Right renal pelvis (tissue), 4 donors: ENCODE measurements at places on chromosomes 4 and X.

DNA sequence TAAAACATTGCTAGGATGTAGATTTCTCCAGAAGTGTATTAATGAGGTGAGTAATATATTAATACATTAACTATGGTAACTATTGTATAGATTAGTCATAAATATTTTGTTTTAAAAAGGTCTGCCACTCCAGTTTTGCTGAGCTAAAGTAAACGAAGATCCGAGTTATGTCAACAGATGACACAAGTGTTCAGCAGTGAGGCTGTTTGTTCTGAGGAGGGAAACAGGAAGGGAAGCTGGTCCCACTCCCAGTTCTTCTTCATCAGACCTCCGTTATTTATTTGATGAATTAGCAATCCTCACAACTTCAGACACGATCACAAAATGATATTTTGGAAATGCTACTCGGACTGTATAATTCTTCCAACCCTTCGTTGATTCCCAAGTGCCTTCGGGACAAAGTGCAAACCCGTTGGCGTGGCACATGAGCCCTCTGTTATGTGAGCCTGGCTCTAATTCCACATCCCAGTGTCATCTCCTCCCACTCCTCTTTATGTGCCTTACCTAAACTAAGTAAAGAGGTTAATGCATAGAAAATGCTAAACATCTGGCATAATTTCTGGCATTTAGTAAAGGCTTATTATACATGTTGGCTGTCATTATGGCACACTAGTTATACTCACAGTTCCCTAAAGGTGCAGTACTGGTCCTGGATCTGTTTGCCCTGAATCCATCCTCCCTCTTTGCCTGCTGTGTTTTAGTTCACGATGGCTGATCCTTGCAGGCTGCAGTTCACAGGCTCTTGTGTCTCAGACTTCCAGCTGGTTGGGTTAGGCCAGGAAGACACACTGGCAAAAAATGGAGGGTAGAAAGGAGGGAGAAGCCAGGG, 190.6 kb upstream of the LNX1 start:
- DNase-seq = no peak

- no peak for DNase-seq
Observed at GRCh38 chrX:133921764-133922389, 63.5 kb downstream of the GPC3 start.

DNA sequence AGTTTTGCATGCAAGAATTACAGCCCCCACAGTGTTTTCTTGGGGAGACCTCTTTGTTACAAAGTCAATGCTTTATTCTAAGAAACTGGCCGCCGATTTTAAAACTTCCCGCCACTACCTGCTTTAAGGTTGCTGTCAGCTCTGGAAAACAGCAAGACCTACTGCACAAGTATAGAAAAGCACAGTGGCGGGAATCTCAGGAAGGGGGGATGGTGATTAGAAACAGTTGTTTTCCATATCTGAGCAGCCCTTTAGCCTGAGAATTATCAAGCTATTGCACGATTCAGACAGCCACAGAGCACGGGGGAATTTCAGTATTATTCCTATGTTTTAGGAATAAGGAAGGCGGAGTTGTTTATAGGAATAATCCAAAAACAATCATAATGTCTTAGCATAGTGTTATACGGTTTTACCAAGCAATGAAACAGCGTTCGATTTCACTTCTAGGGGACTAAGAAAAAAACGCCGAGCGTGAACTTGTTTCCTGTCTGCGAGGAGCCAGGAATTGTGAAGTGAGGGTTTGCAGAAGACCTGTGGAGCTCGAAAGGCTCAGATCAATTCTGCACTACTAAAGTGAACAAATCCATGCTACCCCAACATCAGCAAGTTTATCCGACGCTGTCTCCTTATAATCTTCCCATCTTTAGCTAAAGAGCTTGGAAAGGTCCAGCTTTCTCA, 81.3 kb downstream of the HMGN5 start:
- no peak for DNase-seq

DNA sequence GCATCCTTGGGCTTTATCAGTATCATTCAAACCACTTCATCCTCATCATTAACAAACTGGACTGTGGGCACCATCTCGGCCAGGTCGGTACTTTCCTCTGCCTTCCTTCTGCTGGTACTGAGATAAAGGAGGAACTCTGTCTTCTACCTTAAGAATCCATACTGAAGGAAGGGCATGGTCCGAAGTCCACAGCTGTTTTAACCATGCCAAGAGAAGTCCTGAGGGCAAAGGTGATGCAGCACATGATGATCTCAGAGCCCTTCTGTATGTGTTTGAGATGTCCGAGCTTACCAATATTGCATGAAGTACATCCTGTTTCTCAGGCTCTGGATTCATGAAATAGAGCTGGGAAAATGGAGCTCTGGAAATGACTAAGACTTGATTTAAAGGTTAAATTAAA, 125.5 kb upstream of the STS start:
- no peak for DNase-seq

GRCh38 chrX:10108288-10108687, 48.5 kb upstream of the CLCN4 start:
- no peak for DNase-seq

DNA sequence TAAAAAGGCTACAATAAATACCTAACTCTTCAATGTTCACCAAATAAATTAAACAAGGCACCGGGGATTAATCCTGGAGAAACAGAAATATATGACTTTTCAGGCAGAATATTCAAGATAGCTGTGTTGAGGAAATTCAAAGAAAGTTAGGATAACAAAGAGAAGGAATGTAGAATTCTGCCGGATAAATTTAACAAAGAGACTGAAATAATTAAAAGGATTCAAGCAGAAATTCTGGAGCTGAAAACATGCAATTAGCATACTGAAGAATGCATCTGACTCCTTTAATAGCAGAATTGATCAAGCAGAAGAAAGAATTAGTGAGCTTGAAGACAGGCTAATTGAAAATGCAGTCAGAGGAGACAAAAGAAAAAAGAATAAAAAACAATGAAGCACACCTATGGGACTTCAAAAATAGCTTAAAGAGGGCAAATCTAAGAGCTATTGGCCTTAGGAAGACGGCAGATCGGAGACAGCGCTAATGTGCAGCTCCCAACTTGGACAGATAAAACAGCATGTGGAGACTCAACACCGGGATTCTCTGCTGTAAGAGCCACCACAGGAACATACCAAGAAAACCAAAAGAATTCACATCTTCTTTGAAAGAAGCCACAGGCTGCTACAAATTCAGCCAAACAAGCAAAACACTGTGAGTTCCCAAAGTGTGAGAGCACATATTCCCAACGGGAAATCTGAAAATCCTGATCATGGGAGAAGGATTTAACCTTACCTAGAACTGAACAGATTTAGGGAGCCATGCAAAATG, 1290.9 kb downstream of the PCDH18 start:
- no peak for DNase-seq

DNA sequence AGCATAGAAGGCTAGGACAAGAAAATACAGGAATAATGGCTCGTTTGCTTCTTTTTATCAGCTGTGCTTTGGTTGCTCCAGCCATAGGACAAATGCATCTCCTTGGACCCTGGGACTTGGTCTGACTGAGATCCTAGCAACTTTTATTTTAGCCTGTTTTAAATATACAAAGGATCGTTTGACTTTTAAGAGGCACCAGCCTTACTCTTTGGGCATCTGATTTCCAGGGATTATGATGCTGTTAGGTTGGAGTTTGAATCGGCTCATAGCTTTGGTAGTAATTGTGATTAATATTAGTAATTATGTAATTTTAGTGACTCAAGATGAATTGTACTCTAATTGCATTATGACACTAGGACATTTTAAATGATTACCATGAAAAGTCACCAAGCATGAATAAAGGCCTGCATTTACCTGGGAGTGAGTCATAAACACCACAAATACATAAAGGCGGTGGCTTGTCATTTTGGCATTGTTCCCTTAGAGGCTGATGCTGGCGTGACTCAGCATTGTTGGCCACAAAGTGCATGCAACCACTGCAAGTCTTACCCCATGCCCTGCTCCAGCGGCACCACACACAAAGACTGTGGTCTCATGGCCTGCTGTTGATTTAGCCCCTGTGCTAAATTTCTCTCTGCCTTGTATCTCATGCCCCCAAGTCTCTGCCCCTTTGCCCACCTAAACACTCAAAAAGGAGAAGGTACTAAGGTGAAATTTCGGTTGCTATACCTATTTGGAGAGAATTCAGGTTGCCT, 12.4 kb downstream of the GPAT3 start:
- no peak for DNase-seq

DNA sequence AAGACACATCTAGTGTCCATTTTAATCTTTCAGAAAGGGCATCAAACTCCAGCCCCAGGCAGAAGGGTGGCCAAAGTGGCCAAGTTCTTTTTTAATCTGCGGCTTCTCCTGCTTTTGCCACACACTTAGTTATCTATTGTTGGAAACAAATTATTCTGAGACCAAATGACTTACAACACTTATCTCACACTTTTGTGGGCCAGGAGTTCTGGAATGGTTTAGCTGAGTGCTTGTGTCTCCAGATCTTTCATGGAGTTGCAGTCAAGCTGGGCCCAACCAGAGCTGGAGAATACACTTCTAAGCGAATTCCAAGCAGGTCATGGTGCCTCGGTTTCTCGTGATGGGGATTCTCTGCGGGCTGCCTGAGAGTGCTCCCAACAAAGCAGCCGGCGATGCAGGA, 4.0 kb downstream of the TXK start:
- DNase-seq = no peak

- DNase-seq = no peak
Observed at GRCh38 chr4:6365545-6366086, 96.0 kb downstream of the WFS1 start.

- DNase-seq = no peak
Observed at GRCh38 chrX:47189906-47190305, 3.7 kb upstream of the UBA1 start.

GRCh38 chr4:109921384-109921808, 8.7 kb downstream of the EGF start:
- DNase-seq = no peak

- no peak for DNase-seq
Observed at GRCh38 chr4:159297091-159297490, 194.2 kb downstream of the RAPGEF2 start.

DNA sequence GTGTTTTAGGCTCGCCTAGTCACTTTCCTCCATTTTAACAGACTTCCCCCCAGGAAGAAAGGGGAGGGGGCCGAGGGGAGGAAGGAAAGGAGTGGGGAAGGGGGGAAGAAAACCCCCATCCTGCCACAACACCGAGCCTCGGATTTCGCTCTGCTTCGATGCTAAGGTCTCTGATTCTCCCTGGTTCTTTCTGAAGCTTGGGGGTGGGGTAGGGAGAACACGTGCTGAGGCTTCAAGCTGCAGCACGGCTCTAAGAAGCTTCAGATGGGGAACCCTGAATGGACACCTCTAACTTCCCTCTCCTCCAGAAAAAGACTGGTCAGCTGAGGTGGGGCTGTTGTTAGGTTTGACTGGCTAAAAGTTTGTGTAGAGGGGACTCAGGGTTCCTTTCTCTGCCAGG, 61.8 kb downstream of the RHOH start:
- DNase-seq = no peak

DNA sequence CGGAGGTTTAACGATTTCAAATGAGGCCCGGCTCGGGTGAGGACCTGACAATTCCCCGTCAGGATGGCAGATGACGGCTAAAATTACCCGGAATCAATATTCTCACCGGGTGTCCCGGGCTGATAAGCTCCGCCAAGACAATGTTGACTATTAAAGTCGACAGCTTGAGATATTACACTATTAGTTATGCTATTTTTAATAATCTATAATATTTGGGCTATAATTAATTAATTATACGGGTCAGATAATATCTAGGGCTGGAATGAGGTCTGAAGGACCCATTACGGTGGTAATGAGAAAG, 9.4 kb upstream of the NKX1-1 start:
- DNase-seq = no peak

- DNase-seq = no peak
Observed at GRCh38 chrX:134416087-134416486, 43.9 kb upstream of the HPRT1 start.

GRCh38 chrX:113305496-113305895, 464.9 kb upstream of the AMOT start:
- no peak for DNase-seq

GRCh38 chr4:47462799-47463234, 685 bp downstream of the COMMD8 start:
- DNase-seq = no peak

- no peak for DNase-seq
Observed at GRCh38 chr4:185893500-185893899, 81.5 kb upstream of the SORBS2 start.

- DNase-seq = no peak
Observed at GRCh38 chrX:39576041-39576872, 521.5 kb downstream of the BCOR start.

DNA sequence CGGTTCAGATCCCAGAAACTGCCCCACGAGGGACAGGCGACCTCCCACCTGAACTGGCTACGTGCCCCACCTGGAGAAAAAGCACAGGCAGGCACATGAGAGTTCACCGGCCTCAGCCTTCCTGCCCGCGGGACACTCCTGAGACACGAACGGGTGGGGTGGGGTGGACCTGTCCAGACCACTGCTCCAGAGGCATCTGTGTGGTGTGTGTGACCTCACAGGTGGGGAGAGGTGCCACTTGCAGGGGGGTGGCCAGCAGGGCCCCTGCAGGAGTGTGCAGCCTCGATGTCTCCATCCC, 18.5 kb downstream of the NELFA start:
- no peak for DNase-seq

DNA sequence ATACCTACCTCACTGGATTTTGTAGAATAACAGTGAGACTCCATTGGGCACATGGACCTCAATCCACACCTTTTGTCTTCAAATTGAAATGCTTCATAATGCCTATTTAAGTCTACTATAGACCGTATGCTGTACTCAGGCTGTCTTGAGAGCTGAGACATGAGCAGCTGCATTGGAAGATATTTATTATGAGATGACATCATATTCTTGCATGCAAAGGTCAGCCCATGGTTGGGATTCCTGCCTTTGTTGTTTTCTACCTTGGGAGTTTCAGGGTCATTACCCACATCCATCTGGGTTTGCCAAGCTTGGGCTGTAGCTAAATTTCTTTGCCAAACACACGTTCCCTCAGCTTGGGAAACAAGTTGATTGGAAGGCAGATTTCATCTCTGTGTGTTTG, 33.2 kb upstream of the MAMLD1 start:
- DNase-seq = no peak

DNA sequence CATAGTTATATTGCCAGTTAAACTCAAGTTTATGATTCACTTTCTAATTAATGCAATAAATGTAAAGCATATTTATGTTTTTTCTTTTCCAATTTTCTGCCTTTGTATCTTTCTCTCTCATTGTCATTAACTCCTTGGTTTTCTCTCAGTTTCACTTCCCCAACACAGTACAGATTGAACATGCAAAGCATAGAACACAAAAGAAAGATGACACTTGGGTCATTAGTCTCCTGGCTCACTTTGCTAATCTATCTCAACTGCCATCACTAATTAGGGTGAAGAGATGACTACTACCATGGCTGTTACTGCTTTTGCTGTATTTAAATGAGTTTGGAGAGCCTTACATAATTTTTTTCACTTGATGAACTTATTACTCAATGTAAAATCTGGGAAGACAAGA, 12.3 kb upstream of the NAA11 start:
- DNase-seq = no peak

- DNase-seq = no peak
Observed at GRCh38 chr4:110970642-110971041, 347.8 kb upstream of the PITX2 start.
